ENCODE measurements at places on chromosomes 1 and 21.

DNA sequence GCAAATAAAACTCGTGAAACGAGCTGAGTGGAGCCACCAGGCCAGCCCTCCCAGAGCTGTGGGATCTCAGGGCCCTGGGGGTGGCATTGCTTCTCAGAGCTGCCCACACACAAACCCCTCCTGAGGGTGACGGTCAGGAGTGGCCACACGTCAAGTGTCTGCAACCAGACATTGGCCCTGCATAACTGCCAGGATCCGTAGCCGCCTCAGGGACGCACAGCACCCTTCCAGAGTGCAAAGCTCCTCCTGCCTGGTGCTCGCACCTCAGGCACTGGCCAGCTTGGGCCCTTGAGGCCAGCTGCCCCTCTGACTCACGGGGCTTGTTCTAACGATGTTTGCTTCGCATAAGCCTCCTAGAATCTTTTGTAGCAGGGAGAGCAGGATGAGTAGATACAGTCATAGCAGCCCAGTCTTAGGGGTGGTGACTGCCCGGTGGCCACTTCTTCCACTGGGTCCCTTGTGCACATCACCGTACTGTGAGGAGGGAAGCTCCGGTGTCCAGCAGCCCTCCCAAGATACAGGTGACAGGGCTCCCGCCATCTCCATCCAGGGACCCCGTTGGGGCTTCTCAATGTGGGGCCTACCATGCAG, 5.0 kb downstream of the WNT3A start:
- DNase-seq = no peak

DNA sequence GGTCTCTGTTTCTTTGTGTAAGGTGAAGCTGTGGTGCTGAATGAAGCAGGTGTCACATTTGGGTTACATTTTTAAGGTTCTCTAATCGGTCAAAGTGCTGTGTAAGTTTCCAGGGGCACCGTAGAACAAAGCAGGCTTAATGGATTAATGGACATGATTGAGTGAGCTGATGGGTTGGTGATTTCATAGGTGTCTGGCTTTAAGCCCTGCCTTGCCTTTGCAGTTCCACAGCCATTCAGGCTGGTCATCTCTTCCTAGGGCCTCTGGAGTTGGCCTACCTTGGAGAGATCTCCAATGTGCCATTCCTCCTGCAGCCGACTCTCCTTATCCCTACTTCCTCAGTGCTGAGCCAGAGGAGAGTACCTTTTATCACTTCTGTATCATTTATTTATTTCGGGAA, 15.2 kb downstream of the GALNT2 start:
- no peak for DNase-seq

DNA sequence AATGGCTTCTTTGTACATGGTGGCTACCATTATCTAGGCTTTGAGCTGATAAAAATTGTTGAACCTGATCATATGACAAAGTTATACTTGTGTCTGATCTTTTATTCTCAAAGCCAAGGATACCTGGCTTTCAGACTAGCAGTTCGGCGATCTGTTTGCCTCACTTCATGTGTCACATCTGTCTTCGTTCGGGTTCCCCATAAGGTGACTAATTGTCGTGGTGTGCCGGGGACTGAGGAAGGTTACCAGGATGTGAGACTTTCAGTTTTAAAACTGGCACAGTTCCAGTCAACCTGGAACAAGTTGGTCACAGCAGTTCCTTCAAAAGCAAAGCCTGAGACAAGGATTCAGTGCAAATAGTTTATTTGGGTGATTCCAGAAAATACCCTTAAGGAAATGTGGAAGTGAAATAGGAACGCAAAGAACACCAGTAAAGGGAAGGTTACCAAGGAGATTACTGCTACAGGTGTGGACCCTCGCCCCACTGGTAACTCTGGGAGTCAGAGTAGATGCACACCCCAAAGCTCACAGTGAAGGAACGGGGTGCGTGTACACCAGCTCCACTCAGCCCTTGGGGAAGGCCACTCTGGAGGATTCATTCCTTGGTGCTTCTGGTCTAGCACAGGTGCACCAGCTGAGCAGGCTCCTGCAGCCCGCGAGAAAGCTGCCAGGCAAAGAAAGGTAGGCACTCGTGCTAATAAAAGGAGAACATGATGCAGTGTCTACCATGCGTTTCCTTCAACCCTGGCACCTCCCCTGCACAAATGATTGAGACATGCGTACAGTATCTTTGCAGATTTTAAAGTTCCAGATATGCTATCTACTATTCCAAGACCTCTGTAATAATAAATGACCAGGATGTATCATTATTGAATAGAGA, 69.0 kb downstream of the VWA5B1 start:
- no peak for DNase-seq

DNA sequence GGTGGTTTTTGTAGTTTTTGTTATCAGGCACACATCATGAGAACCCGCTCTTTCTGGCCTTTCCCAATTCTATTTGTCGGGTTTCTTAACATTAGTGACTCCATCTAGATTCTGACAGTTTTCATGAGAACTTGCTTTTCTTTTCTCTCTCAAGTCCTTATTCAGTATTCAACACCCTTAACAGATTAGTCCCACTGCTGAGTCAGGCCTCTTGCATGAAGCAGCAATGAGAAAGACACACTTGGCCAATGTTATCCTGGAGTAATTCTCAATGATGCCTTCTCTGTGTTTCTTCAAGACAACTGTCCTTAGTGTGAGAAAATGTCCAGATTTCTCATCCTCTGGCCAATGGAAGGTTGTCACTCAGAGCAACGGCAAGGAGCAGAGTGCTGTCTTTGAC, 11.3 kb downstream of the FMO2 start:
- no peak for DNase-seq

GRCh38 chr1:115826628-115827027, 14.3 kb downstream of the NHLH2 start:
- no peak for DNase-seq

- DNase-seq = no peak
These were observed 68.1 kb upstream of the ANGPTL1 start for GRCh38 chr1:178938959-178939317.

DNA sequence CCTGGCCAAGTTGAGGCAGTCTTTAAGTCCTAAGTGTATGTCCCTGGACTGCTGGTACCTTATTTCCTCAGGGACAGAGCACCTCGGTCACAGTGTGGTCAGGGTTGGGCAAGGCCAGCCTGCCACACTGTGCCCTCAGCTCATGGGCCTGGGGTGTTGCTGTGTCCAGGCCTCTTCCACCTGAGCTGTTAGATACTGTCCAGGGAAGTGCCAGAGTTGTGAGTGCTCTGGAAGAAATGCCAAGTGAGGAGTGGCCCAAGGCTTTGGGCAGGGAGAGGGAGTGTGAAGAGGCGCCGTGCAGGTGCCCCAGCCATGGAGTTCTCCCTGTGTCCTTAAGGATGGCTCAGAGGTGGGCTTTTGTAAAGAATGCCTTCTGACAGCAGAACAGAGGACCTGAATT, 15.3 kb downstream of the URB2 start:
- DNase-seq = no peak

- no peak for DNase-seq
These were observed 417 bp upstream of the GFI1 start for GRCh38 chr1:92487078-92487605.
